ENCODE measurements at places on chromosomes 3 and 15. TPM values are rescaled to one million over a fixed set of nuclear protein-coding genes. Genes with fewer than 3 reads are reported as not detected.

Gene PLA2G4E
- not detected for total RNA-seq

Gene COLQ
- 1.9 TPM for total RNA-seq

Gene PFN2
- total RNA-seq, result 12.1 TPM

Gene KLHL6
- total RNA-seq, result 2.1 TPM

Gene NMNAT3
- 0.77 TPM for total RNA-seq

Gene TNFSF10
- total RNA-seq, result 84.3 TPM

Gene PPP1R14D
- total RNA-seq, result not detected

Gene TUSC7
- total RNA-seq, result not detected

Gene CYP19A1
- not detected for total RNA-seq

Gene LACTB
- total RNA-seq, result 27.6 TPM

Gene IQCH
- 1.0 TPM for total RNA-seq

Gene OR5K3
- not detected for total RNA-seq

Gene TRIM42
- not detected for total RNA-seq

Gene GOLGA6A
- total RNA-seq, result not detected

Gene ROBO1
- 0.64 TPM for total RNA-seq

Gene HHLA2
- not detected for total RNA-seq

Gene MAGI1
- 49.0 TPM for total RNA-seq

Gene CEMIP
- total RNA-seq, result 0.26 TPM

All from dermis microvascular lymphatic vessel endothelial cell (primary cell).